ENCODE measurements at places on chromosomes 11 and 22. TPM values are rescaled to one million over a fixed set of nuclear protein-coding genes. Genes with fewer than 3 reads are reported as not detected.

BDNF gene
- total RNA-seq: 1.2 TPM

PAX6 gene
- not detected for total RNA-seq

SLC25A18 gene
- total RNA-seq: 0.51 TPM

TMEM132A gene
- 107 TPM for total RNA-seq

NTM gene
- 6.2 TPM for total RNA-seq

DBX1 gene
- total RNA-seq: not detected

ALDH3B2 gene
- total RNA-seq: 43.2 TPM

MGAT3 gene
- 0.85 TPM for total RNA-seq

STARD10 gene
- 101 TPM for total RNA-seq

C11orf91 gene
- total RNA-seq: not detected

PLAAT5 gene
- total RNA-seq: not detected

SCGB1D2 gene
- total RNA-seq: not detected

MICAL3 gene
- total RNA-seq: 18.0 TPM

SYT12 gene
- 9.0 TPM for total RNA-seq

SEZ6L gene
- total RNA-seq: not detected

MFNG gene
- 2.0 TPM for total RNA-seq

MPPED2 gene
- total RNA-seq: not detected

BCO2 gene
- not detected for total RNA-seq

OR10D3 gene
- total RNA-seq: not detected

OR11H1 gene
- not detected for total RNA-seq

EFCAB6 gene
- 0.21 TPM for total RNA-seq

Data from airway epithelial cell (primary cell).